ENCODE measurements at places on chromosomes 11 and 22. TPM values are rescaled to one million over a fixed set of nuclear protein-coding genes. Genes with fewer than 3 reads are reported as not detected.

DNA sequence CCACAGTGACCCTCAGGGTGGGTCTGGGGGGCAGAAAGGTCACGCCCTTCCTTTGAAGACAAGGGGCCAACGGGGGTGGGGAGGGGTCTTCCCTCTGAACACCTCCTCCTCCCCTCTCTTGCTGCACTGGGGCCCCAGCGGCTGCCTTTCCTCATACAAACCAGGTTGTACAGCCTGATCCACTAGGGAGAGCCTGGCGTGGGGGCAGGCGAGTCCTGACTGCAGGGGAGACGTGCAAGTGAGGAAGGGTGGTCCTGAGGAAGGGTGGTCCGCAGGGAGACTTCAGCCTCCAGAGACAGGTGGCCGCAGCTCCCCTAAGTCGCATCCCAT is 43.6 kb upstream of the LINC01488 start:
- no peak for DNase-seq

- DNase-seq: no peak
Observed at GRCh38 chr11:120814531-120815318, 209.2 kb upstream of the TBCEL start.

DNA sequence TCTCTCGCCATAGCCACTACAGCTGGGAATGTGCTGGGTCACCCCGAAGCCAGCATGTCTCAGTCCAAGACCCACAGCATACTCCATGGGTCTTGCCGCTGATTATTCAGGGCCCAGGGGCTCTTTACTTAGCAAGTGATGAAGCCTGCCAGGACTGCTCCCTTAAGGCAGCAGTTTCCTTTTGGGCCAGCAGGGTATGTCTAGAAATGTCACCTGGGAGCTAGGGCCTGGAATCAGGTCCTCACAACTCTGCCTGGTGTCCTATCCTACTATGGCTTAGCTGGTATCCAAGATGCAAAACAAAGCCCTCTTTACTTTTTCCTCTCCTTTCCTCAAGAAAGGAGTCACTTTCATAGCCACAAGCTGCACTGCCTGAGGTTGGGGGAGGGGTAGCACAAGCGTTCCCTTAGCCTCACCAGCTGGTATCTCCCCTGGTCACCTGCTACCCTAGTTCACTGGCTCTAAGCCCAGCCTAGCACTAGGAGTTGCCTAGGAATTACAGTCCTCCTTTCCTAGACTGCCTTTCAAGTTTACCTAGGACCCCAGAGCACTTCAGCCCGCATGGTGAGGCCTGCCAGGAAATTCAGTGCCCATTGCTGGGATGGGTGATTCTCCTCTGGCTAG is 22.6 kb upstream of the NCR3LG1 start:
- DNase-seq: no peak

GRCh38 chr11:3036419-3036818 is 20.8 kb downstream of the CARS1 start:
- DNase-seq: no peak

- DNase-seq: no peak
Observed at GRCh38 chr11:106959800-106960199, 58.5 kb downstream of the GUCY1A2 start.

- DNase-seq: no peak
Observed at GRCh38 chr22:32395107-32395506, 16.9 kb downstream of the RTCB start.

DNA sequence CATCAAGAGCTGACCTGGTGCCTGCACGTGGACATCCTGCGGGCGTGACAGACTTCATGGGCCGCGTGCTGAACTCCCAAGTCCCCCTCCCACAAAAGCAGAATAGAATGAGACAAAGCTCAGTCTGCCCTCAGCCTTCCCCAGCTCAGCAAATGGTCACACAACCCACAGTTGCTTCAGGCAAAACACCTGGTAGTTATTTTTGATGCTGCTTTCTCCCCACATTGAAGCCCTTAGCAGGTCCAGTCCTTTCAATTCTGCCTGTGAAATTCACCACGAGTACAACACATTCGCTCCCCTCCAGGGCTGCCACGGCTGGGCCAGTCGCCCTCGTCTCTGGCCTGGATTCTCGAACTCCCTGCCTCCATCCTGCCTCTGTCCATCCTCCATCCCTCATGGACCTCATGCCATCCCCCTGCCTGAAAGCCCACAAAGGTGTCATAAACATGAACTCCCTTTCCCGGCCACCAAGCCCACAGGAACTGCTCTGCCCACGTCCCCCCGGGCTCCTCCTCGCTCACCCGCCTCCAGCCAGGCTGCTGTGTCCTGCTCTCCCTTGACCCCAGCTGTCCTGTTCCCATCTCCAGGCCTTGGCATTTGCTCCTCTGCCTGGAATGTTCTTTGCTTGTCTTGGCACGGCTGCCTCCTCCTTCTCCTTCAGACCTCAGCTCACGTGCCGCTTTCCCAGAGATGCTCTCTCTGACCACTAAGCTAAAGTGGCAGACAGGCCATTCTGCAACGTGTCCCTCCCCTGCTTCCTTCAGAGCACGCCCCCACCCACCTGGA is 42.1 kb downstream of the SCUBE1 start:
- no peak for DNase-seq

GRCh38 chr11:76201672-76202412 is 4.5 kb downstream of the WNT11 start:
- DNase-seq: no peak

GRCh38 chr11:20163783-20164481 is 3.7 kb upstream of the DBX1 start:
- DNase-seq: no peak

Gene FGF3
- total RNA-seq: 2.5 TPM
